NCI-H2081 (cell line): ENCODE measurements at places on chromosomes 3 and 15.
A peak's percentile ranks its signal among the peaks of the same experiment; 100 is the strongest.

GRCh38 chr15:62782071-62782841 is 260.3 kb upstream of the TPM1 start:
- peak; percentile 58 for DNase-seq

DNA sequence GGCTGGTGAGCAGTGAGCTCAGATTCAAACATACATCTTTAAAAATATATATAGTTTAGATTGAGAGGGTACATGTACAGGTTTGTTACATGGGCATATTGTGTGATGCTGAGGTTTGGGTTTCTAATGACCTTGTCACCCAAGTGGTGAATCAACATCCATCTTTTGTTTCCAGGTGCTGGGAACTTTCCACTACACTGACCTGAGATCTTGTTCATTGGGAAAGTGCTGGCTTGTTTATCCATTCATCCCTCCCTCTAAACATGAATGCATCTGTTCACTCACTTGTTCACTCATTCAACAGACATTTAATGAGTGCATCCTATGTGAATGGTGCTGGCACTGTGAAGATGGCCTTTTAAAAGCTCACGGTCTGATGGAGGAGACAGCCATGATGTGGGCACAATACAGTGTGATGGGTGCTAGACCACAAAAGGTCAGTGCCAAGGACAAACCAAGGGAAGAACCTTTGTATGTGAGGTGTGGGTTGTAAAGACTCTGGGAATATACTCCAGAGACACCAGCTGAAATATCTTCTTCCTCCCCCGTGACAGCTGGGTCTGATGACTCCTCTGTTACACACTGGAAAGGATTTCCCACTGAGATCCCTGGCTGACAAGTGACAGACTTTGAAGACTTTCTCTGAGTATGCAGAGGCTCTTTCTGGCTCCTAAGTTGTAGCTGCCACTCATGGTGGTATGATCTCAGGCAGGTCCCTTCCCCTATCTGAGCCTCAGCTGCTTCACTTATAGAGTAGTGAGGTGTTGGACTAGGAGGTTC is 16.2 kb upstream of the ITGA11 start:
- no peak for DNase-seq

GRCh38 chr3:134211797-134212196 is 38.9 kb downstream of the RYK start:
- DNase-seq = peak; percentile 56

DNA sequence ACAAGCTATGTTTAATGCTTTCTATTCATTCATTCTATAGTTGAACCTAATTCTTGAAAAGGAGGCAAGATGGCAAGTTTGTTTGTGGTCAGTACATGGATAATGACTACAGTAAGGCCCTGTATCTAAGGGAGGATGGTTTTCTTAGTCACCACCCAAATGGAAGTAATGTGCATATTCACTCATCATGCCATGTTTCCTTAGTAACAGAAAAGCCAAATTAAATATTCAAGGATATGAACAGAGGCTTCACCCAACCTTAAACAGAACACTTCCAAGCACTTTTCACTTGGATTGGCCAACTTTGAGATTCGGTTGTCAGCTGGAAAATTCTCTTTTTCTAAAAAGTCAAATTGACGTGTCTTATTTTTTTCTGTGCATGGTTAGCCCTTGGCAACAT is 805.3 kb upstream of the LMCD1 start:
- DNase-seq = no peak

DNA sequence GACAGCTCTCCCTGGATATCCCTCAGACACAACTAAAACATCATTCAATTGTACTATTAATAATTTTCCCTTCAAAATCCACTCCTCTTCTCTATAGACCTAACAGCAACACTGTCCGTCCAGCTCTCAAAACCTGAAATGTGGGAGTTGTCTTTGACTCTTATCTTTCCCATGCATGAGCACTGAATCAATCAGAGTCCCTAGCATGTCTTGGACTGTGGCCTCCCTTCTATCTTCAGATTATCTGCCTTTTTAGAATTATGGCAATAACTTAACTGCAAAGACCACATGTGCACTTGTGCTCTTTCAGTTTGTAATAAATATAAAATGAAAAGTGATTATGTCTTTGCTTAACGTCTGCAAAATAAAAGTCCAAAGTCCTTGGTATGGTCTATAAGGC is 107.0 kb downstream of the UBE3A start:
- DNase-seq = no peak

GRCh38 chr3:190568036-190568435 is 54.2 kb downstream of the IL1RAP start:
- no peak for DNase-seq

GRCh38 chr15:68430471-68431036 is 1.4 kb downstream of the ITGA11 start:
- DNase-seq = no peak

DNA sequence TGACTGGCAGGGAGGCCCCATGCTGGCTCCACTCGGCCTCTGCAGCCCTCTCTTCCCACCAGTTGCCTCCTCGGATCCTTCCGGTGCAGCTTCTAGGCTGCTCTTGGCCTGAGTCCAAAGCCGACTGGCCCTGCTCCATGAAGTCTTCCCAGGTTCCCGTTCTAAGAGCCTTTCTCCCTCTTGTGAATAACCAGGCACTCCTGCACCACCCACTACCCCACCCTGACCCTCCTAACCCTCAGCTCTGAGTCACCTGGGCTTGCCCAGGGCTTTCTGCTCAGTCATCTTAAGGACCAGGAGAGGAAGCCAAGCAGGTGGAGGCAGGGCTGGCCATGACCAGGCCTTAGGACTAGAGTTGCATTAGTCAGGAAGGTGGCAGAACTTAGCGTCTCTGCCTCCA is 28.1 kb upstream of the CNBP start:
- DNase-seq = no peak

- DNase-seq = no peak
These were observed 875.9 kb upstream of the NR2F2 start for GRCh38 chr15:95454403-95455262.

DNA sequence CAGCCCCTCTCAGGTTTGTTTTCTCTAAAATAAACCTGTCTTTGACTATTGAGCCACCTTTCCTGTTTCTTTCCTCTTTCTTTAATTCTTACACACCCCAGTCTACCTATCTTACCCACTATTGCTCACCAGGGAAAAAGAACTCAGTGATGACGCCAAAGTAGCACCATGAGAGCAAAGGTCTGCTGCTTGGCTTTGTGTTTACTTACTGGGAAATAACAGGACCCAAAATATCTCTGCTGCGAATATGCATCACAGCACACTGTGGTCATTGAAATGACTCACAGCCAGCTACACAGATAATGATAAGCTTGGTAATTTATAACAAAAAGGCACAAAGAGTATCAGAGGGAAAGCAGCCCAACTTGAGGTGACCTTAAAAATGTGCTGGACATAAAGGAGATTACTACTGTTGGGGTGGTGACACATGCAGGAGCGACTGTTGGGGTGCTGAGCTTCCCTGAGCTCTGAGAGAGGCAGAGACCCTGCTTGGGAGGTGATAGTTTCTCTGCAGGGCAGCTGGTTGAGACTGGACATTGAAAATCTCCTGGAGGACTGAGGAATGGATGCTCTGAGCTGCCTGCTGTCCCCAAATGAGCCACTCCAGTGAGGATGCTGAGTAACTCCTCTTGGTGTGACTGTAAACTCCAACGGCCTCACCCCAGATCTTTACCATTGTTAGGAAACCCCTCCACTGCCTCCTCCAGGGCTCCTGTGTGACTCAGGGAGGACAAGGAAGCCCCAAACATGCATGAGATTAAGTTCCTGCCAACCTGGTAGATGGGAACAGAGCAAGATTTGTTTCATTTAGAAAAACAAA is 14.5 kb downstream of the EFCAB12 start:
- no peak for DNase-seq

DNA sequence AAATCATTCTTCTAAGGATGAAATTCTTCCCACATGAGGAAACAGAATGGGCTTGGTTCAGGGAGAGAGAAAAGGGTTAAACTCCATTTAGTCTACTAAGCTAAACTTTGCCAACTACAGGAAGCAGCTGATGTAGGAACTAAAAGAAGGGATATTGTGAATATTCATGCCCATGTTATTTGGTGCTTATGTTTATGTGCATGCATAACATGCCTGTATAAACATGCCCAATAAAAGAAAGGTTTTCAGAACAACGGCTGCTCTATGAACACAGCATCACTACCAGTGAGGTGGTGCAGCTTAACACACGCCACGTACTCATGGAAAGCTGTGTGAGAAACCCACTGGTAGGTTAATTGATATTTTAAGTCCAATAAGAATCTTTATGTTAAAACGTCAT is 59.4 kb upstream of the VGLL4 start:
- DNase-seq = no peak

DNA sequence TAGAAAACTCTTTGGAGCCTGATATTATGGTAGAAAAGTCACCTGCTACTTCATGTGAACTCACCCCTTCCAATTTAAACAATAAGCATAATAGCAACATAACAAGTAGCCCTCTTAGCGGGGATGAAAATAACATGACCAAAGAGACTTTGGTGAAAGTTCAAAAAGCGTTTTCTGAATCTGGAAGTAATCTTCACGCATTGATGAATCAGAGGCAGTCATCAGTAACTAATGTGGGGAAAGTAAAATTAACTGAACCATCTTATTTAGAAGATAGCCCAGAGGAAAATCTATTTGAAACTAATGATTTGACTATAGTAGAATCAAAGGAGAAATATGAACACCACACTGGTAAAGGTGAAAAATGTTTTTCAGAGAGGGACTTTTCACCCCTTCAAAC is 5.1 kb upstream of the SCG5 start:
- no peak for DNase-seq

GRCh38 chr3:162354356-162354755 is 857.7 kb downstream of the OTOL1 start:
- no peak for DNase-seq

DNA sequence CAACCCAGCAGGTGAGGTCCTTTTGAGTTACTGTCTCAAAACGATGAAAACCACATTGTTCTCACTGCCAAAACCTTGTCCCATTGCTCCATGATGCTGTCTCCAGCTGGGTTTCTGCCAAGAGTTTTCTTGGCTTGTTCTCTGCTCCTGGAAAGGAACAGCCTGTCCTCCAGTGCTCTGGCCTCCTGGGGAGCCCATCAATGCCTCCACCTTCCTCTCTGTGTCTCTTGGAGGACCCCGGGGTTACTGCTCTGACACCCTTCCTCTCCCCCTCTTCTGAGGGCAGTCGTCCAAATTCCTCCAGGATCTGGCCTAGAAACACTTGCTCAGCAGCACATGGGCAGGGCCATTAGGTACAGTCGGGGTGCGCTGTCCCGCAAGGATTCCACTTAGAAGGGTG is 63.9 kb upstream of the RGMA start:
- no peak for DNase-seq

- DNase-seq = no peak
These were observed 23.7 kb downstream of the CPN2 start for GRCh38 chr3:194327218-194328052.

- DNase-seq = no peak
These were observed 185.8 kb upstream of the PRICKLE2 start for GRCh38 chr3:64411101-64411500.

DNA sequence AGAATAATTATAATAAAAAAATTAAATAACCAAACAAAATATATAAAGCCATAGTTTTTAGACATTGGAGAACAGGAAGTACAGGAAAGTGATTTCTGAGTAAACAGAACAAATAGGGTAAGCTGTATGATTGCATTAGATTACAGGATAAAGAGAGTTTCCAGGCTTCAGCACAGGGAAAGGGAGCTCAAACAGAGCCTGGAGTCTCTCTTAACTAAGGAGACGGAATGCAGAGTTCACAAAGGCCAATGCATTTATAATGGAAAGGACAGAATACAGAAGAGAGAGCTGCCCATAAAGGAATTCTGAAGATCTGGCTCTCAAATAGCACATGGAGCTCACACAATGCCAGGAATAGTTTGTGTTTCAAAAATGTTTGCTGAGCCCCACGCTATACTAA is 42.0 kb upstream of the OTOL1 start:
- peak; percentile 53 for DNase-seq

DNA sequence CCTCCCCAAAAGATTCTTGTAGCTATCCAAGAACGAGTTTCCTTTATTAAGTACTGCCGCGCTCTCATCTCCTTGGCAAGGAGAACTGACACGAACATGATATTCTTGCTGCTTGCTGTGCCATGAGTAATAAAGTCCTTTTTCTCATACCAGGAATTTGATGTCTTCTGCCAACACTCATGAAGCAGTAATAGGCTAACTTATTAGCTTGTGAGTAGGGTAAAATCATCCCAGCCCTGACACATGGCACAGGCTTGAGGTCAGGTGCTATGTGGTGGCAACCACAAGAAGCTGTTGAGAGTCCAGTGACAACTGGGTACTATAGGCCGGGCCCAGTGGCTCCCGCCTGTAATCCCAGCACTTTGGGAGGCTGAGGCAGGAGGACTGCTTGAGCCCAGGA is 22.7 kb upstream of the UBXN7 start:
- DNase-seq = no peak

GRCh38 chr15:63502843-63503738 is 1.3 kb upstream of the USP3 start:
- no peak for DNase-seq

DNA sequence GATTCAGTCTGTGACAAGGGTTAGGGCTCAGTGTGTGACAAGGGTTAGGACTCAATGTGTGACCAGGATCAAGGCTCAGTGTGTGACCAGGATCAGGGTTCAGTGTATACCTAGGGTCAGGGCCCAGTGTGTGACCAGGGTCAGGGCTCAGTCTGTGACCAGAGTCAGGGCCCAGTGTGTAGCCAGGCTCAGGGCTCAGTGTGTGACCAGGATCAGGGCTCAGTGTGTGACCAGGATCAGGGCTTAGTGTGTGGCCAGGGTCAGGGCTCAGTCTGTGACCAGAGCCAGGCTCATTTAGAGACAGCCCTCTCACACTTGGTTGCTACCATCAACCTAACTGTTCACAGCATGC is 24.2 kb downstream of the LOXL1 start:
- DNase-seq = no peak

- DNase-seq = peak; percentile 51
These were observed 3.5 kb downstream of the SPINT1 start for GRCh38 chr15:40847223-40847961.

DNA sequence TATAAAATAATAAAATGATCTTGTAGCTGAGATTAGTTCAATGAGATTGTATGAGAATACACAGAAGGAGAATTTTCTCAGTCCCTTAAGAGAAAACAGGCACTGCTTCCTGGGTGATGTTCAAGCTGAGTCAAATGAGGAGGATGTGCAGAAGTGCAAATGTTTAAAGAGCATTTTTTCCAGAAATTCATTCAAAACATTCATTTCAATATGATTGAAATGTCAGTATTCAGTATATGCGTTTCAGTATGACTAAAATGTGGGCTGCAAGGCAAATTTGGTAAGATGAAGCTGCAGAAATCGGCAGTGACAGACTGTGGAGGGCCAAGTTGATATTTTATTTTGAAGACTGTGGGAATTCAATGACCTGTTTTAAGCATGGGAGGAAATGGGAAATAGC is 19.3 kb upstream of the PYDC2 start:
- no peak for DNase-seq

GRCh38 chr15:65083262-65083701 is 6.7 kb downstream of the KBTBD13 start:
- DNase-seq = no peak

DNA sequence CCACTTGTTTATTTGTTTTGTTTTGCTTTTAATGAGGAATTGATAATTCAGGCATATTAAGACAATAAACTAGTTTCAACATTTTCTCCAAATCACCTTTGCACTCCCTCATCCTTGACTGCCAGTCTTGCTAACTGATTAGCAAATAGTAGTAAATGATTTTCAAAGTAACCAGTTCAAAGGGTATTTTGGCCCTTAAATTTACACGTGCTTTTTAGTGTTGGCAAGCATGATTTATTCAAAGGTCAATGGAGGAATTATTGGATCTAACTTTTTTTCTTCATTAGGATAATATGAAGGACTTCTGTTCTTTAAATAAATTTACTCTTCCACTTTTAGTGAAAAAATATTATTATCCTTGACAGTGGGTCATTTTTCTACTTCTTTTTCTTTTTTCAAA is 53.8 kb downstream of the BCHE start:
- no peak for DNase-seq
